IPS DF 19.7 (cell line): ENCODE measurements at places on chromosomes 6 and 20.

- no peak for DNase-seq
Observed at GRCh38 chr20:58792426-58792825, 58.3 kb downstream of the GNAS-AS1 start.

DNA sequence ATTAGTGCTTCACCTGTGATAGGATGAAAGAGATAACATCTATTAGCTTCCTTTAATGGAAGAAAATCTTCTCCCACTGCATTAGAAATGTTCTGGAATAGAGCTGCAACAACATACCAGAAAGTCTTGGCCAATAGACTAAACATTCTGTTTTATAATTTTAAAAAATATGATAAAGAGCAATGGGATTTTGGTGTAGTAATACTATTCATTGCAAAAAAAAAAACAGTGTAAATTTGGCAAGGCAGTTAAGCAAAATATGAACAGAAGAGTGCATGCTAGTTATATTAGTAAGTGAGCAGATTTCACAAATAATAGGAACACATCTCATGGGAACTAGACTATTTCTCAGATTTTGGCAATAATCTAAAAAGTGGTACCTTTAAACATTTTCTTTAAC is 43.3 kb downstream of the SOX4 start:
- DNase-seq = no peak

DNA sequence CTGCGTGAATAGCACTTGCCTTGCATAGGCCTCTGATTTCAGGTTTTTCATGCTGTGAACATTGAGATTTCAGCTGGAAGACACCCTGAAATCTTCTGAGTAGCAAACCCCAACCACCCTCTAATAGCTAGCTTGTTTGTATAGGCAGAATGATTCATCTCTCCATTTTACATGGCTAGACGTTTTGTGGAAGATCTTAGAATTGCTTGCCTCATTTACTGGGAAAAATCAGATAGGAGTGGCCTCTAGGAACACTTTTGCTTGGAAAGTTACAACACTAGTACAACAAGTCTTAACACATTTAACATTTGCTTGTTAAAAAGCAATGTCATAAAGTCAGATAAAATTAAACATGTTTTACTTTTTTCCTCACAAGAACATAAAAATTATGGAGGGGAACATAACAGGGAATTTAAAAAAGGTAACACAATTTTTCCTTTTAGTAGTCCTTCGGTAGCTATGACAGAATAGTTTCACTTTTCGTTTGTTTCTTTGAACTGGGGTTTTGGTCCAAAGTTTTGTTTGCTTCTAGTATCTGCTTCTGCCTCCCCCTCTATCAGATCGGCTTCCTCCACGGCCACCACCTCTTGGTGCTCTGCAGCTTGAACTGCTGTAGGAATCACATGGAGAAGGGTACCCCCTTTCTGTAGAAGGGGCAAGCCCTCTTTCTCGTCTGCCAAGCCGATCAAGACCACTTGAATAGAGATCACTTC is 102.2 kb upstream of the PTCHD4 start:
- no peak for DNase-seq

GRCh38 chr6:7189101-7189758 is 81.5 kb downstream of the RREB1 start:
- DNase-seq = no peak

DNA sequence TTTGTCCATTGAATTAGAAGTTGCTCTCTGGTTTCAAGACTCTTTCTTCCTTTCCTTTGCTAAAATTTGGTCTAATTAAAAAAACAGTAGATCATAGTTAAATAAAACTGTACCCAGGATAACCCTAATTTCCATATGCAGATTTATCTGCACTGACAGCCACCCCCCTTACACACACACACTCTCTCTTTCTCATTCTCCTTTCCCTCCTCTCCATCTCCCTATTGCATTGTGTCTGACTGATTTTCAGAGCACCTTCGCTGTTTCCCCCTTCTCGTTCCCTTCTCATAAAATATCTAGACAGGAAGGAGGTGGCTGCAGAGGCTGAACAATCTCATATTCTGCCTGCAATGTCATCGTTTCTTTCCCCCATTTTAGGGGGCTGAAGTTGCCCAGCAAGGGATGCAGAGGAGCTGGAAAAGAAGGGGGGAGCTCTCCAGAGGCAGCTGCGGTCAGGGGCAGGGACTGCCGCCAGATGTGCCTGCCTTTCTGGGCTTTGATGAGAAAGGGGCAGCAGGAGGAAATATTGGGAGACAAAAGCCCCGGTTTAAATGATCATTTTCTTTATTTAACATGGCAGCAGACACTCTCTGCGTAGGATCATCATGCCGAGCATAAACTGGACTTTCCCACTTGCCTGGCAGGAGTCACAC is 22.5 kb upstream of the MMS22L start:
- no peak for DNase-seq

DNA sequence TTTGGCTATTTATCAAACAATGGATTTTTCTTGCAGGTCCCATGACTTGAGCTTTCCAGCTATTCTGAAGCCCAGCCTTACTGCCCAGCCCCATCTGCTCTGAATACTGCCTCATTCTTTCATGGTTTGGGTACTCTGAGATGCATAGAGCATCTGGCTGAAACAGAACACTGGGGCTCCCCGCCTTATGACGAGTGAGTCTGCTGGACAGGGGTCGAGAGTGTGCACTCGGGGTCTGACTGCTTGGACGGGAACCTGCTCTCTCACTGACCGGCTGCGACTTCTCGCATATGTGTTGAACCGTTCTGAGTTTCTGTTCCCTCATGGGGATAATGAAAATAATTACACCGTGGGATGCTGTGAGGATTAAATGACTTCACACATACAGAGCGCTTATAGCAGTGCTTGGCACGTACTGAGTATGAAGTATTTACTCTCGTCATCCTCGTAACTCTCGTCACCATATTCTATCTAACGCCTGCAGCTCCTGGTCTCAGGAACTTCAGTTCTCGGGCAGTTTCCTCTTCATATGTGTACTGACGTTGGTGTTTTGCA is 59.5 kb upstream of the MPC1 start:
- no peak for DNase-seq

DNA sequence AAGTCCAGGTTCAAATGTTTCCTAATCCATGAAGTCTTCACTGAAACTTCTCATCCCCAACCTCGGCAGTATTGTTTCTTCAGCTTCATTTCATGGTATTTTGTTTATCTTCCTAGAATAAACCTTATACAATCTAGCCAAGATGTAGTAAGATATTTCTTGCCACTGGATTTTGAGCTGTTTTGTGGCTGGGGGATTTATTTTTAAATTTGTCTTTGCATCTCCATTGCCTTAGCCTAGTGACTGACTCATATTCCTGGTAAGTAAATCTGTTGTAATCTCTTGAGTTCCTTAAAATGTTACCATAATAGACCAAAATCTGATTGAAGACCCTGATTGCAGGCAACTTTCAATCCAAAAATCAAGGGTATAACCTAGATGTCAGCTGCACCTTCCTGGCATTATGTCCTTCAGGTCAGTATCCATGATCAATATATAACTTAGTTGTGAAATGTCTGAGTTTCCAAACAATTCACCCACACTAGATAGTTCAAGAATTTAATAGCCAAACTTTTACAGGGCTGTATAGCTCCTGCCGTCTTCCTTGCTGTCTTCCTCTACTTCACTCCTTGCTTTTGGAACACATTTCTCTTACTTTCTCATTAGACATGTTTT is 4.7 kb upstream of the TRMT11 start:
- DNase-seq = no peak

DNA sequence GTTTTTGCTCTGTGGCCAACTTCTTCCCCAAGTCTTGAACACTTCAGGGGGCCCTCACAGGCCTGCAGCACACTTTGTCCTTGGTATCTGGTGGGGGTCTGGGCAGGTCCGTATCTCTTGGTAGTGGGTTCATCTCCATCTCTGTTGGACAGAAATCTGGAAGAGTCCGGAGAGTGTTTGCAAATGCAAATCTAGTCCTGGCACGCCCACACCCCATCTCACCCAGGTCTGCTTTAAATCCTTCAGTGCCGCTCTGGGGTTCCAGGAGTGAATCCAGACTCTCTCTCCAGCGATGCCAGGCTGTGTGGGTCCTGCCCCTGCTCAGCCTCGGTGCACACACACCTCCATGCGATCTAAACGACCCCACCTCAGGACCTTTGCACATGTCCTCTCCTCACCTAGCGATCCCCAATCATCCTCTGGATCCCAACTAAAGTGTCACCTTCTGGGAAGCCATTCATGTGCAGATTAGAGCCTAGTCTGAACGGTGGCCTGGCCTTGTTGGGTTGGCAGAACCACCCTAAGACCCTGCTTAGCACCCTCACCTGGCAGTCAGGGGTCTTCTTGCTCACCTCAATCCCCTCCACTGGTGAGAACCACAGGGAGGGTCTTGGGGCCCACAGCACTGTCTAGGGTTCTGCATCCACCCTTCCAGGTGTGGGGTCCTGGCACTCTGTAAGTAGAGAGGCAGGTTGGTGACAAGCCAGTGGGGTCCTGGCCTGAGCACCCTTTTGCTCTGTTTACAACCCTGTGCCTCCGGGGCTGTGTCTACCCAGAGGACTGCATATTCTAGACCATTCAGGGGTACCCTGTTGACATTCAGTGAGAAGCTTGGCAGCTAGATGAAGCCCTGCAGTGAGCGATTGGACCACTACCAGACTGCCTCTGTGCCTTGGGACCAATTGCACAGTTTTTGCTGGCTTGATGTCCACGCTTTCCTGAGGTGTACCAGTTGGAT is 100.8 kb downstream of the SYCP2 start:
- no peak for DNase-seq

GRCh38 chr6:154229786-154230185 is 126.8 kb downstream of the IPCEF1 start:
- no peak for DNase-seq

GRCh38 chr6:130927305-130927704 is 100.1 kb downstream of the SMLR1 start:
- DNase-seq = no peak

GRCh38 chr6:138296786-138297185 is 78.5 kb upstream of the PBOV1 start:
- DNase-seq = no peak

GRCh38 chr6:12289365-12289919 is 719 bp upstream of the EDN1 start:
- DNase-seq = no peak

- DNase-seq = peak; percentile 9
Observed at GRCh38 chr6:152356662-152357061, 280.5 kb downstream of the SYNE1 start.

GRCh38 chr6:83853178-83854000 is at the start of gene RIPPLY2:
RIPPLY2 (plus strand) TSS chr6:83853360; CDS start chr6:83853417, 57 bp downstream.
- DNase-seq = no peak

DNA sequence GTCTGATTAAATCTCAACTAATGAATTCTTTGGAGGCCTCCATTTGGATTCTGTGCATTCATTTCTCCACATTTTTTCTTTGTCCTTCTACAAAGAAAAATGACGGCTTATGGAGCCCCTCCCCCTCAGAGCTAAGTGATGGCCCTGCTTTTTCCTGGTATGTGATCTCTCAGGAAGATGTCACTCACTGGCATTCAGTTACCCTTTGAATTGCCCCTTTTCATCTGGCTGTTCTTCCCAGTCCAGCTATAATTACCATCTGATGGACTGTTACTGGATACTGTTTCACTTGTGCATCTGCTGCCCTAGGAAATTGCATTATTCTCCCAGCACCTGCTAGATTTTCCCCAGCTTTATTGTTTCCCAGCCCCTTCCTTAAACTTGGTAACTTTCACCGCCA is 151.9 kb downstream of the CFAP61 start:
- DNase-seq = no peak

GRCh38 chr6:154488248-154488593 is 22.3 kb downstream of the CNKSR3 start:
- no peak for DNase-seq

DNA sequence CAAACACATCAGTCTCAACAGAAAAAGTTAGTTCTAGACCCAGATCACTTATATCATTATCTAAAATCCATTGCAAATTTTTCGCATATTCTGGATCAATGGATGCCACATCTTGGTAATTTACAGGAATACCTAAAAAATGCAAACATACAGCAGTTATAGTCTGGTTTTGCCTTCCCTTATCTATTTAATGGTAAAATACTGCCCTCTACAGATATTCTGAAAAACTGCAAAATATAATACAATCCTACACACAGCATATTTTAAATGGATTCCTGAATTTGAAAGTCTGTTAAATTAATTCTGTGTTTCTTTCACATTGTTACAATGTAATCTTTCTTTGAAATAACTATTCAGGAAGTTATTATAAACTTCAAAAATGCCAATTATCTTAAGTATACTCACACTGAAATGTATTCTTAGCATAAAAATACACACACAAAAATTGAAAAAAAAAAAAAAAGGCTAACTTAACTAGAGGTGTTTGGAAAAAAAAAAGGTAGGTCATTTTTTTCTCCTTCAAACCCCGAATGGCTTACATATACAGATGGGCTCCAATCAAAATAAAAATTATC is 88.4 kb downstream of the HACE1 start:
- DNase-seq = no peak

- DNase-seq = no peak
Observed at GRCh38 chr20:14824996-14825395, 487.6 kb upstream of the FLRT3 start.

DNA sequence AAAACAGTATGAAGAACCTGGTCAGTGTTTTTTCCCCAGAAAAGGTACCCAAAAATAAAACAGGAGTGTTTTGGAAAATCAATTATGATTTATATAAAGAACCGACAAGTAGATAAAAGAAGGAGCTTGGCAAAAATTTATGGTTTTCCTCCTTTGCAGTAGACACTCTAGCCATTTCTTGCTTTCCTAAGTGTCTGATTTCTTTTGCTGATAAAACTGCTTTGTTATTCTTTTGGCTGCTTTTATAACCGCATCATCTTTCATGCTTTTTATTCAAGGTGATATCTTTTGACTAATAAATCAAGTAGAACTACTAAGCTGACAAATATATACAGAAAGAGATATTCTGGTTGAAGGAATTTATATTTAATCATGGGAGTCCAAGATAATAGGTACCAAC is 16.6 kb downstream of the ATG5 start:
- no peak for DNase-seq

DNA sequence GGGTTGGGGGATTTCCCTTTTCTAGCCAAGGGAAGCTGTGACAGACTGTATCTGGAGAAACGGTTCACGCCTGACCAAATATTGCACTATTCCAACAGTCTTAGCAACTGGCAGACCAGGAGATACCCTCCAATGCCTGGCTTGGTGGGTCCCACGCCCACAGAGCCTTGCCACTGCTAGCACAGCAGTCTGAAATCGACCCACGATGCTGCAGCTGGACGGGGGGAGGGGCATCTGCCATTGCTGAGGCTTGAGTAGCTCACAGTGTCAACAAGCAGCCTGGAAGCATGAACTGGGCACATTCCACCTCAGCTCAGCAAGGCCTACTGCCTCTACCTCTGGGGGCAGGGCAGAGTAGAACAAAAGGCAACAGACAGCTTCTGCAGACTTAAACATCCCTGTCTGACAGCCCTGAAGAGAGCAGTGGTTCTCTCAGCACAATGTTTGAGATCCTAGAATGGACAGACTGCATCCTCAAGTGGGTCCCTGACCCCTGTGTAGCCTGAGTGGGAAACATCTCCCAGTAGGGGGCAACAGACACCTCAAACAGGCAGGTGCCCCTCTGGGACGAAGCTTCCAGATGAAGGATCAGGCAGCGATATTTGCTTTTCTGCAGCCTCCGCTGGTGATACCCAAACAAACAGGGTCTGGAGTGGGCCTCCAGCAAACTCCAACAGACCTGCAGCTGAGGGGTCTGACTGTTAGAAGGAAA is 89.9 kb upstream of the ECI2 start:
- DNase-seq = peak; percentile 12

GRCh38 chr20:54620611-54621010 is 145.2 kb downstream of the DOK5 start:
- DNase-seq = no peak

- DNase-seq = no peak
Observed at GRCh38 chr6:63689421-63689820, 53.8 kb downstream of the PHF3 start.
